ENCODE measurements at places on chromosomes 2 and 18. TPM values are rescaled to one million over a fixed set of nuclear protein-coding genes. Genes with fewer than 3 reads are reported as not detected.

IAH1 gene
- total RNA-seq = 32.4 TPM

UGT1A8 gene
- total RNA-seq = not detected

C1QL2 gene
- total RNA-seq = 0.83 TPM

LOXL3 gene
- 1.3 TPM for total RNA-seq

SOX11 gene
- total RNA-seq = 1.5 TPM

CCL20 gene
- not detected for total RNA-seq

SH3BP4 gene
- total RNA-seq = 23.3 TPM

TCF23 gene
- total RNA-seq = 0.35 TPM

LIPG gene
- 14.4 TPM for total RNA-seq

PGAP1 gene
- total RNA-seq = 35.6 TPM

- ATAC-seq = no peak
These were observed 879.8 kb downstream of the SOCS6 start for GRCh38 chr18:71168557-71169145.

- ATAC-seq = no peak
These were observed 94.8 kb upstream of the UXS1 start for GRCh38 chr2:106288873-106289272.

DNA sequence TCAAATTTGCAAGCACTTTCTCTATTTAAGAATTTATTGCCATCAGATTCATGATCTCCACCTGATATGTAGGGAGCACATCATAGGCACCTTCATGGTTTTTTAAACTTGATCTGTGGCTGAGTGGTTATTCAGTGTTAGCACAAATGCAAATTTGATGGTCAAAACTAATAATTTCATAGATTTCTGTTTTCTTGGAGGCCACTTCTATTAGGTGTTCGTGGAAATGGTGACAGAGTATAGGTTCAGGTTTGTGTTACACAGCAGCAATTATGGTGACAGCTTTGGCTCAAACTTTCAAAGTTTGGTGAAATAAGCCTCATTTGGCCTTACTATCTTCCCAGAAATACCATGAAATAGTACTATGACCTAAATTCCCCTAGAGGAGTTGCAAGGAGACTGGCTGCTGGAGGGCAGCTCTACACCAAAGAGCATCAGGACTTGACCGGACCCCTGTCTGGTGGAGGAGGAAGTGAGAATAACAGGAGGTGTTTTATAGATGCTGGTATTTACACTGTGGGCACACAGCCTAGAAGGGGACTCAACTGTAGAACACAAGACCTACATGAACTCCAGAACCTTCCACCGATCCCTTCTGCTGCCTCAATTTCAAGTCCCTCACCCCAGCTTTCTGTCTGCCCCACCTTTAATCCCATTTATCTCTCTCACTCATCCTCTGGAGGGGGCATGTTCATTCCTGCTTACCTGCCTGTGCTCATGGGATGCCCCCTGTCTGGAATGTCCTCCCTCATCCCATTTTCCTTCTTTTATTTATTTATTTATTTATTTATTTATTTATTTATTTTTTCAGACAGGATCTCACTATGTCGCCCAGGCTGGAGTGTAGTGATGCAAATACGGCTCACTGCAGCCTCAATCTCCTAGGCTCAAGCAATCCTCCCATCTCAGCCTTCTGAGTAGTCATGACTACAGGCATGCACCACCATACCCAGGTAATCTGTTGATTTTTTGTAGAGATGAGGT is 132.9 kb upstream of the SIX2 start:
- no peak for ATAC-seq

- ATAC-seq = no peak
These were observed 29.2 kb downstream of the KCNG3 start for GRCh38 chr2:42464631-42465030.

DNA sequence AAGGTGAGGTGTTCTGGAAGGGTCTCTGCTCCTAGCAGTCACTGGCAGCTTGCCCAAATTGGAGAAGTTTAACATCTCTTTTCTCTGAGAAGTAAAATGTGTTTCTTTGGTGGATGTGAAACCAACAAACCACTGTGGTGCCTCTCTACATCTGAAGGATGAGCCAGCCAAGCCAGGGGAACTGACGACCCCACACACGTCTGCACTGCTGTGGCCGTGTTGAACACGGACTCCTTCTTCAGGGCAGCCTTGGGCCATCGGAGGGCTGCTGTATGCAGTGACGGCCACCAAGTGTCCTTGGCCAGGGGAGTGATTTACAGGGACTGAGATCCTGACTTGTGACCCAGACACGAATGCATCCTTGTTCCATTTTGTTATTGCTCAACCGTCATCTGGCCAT is 207.8 kb downstream of the ACKR3 start:
- no peak for ATAC-seq

DNA sequence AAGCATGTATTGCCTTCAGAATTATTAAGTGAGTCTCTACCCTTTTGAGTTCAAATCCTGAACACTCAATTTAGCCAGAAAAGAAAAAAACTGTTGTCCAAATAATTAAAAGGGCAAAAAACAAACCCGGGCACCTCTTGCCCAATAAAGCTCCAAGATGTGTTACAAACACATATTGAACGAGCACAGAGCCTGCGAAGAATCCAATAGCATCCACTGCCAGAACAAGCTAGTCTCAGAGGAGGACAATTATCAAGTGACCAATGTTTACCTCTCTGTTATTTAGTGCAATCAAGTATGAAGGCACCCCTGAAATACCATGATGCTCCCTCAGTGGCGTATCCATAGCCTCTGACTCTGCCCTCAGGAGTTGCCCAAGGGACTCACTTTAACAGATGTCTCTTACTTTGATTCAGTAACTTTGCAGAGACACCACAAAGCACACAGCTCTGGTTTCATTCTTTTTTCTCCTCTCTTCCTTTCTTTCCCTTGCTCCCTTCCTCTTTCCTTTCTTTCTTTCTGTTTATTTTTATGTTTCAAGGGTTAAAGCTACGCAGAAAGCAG is 93.5 kb upstream of the SPATS2L start:
- no peak for ATAC-seq

DNA sequence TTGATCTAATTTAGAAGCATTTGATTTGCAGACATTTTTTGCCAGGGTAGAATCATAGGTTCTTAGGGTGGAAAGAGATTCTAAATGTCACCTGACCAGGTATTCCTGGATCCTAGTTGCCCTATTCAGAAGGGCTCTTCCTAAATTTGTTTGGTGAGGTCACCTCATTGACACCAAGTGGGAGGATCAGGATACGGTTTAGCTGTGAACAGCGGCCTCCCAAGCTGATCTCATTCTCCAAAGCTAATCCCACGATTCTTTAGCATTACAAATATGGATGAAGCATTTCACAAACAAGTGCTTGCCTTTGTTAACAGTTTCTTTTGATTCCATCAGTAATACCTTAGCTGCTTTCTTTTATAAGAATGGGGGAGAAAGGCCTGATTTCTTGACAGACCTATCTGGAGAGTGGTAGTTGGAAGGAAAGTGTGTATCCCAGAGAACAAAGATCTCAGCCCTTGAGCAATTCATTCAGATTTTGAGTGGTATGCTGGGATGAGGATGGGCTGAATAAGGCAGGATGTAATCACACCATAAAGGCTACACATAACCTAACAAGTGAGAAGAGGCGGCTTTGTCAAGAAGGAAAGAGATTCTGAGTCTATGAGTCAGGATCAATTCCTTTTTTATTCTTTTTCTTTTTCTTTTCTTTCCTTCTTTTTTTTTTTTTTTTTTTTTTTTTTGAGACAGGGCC is 16.6 kb downstream of the KCTD1 start:
- ATAC-seq = no peak

DNA sequence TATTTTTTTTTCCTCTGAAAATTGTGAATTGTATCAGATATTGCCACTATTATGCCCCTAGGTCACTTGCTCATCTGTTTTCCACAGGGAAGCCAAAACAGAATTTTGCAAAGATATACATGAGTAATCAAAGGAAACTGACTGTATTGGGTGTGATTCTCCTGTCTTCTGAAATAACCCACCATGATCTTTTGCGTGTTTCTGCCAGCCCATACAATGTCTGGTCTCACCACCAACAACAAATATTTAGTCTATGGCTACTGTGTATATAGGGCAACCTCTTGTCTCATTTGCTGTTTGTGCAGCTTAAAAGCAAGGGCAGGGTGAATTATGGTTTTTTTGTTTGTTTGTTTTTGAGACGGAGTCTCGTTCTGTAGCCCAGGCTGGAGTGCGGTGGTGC is 26.5 kb downstream of the EPAS1 start:
- ATAC-seq = no peak

GRCh38 chr2:37232131-37232933 is 874 bp downstream of the NDUFAF7 start:
- peak; percentile 25 for ATAC-seq

DNA sequence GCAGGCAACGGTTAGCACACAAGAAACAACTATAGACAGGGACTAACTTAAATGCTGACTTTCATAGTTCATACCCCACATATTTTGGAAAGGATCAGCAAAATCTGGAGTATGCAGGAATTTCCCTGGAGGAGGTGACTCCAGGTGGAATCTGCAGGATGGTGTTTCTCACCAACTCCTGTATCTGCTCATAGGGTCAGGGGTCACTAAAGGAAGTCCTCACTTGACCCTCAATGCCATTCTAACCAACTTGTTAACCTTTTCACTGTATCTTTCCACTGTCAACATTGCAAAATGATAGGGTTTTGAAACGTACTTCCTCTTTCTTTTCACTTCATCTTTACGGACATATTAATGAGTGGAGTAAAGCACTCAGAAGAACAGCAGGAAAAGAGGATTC is 207.0 kb upstream of the CXCR4 start:
- ATAC-seq = no peak

GRCh38 chr2:120712180-120712681 is 23.4 kb upstream of the GLI2 start:
- peak; percentile 67 for ATAC-seq

DNA sequence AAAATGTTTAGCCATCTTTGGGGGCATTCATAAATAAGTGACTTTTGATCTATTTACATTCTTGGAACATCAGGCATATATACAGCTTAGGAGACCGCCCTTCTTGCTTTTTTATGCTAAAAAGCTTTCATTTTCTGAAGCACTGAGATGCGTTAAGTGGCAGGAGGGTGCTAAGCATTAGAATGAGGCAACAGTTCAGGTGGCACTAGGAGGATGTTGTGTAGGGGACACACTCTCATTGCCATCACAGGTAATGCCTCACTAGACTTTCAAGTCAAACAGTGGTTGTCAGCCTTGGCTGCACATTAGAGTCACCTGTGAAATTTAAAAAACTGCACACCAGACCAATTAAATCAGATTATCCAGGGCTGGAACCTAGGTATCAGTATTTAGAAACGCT is 39.1 kb downstream of the EHBP1 start:
- no peak for ATAC-seq

DNA sequence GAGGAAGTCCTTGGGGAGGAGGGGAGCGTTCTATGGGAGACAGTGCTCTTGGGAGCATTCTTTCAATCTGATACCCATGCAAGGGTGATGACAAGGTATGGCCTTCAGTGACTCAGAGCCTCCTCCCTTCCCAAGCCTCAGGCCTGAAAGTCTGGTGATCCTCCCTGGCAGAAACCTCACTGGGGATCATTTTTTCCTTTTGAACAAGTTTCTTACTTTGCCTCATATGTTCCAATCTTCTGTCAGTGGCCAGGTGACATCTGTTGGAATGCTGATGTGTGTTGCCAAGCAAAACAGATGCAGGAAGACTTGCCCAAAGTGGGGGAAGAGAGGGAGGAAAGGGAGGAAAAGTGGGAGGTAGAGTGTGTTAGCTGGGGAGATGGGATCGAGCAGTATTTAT is 224.8 kb downstream of the NEDD4L start:
- ATAC-seq = no peak

DNA sequence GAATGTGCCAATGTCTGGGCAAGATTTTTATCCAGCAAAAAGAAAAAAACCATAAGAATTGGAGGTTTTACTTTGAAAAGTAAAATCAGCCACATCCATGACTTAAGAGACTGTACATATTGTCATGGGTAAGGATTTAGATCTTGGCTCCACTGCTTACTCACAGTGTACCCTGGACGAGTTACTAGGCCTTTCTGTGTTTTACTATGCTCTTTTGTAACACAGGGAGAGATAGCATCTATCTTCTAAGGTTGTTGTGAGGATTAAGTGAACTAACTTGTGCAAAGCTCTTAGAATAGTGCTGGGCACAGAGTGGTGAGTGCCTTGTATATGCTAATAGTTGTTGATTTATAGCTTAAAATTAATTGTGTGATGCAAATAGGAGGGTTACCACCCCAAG is 255.9 kb downstream of the NEDD4L start:
- ATAC-seq = no peak

DNA sequence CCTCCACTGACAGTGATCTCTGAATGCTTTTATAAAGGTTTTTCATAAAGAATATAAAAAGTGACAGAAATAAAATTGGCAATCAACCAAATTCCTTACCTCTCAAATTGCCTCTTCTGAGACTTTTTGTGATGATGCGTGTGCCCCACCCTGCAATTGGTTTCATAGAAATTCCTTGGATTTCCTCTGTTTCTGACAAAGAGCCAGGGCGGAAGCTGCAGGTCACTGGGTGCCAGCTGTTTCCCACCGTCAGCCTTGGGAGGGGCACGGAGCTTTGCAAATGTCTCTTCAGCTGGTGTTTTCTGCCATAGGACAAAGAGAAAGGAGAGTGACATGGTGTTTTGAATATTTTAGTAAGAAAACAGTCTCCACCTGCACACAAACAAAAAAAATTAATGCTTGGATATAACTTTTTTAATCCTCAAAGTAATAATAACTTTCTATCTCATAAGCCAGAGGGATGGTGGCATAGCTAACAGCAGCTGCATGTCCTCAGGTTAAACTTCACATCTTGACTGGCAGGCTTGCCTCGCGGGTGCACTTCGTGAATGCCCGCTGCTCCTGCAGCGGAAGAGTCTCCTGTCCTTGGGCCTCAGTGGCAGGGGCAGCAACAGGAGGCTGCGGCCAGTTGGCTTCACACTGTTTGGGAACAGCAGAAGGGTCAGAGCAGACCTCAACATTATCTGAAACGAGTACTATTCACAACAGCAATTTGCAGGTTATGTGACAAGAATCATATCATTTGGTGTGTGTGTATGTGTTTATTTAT is 24.7 kb downstream of the AGAP1 start:
- no peak for ATAC-seq

GRCh38 chr18:28019425-28020108 is 157.4 kb downstream of the CDH2 start:
- ATAC-seq = no peak

GRCh38 chr2:45193581-45193980 is 184.3 kb upstream of the SIX2 start:
- ATAC-seq = no peak

DNA sequence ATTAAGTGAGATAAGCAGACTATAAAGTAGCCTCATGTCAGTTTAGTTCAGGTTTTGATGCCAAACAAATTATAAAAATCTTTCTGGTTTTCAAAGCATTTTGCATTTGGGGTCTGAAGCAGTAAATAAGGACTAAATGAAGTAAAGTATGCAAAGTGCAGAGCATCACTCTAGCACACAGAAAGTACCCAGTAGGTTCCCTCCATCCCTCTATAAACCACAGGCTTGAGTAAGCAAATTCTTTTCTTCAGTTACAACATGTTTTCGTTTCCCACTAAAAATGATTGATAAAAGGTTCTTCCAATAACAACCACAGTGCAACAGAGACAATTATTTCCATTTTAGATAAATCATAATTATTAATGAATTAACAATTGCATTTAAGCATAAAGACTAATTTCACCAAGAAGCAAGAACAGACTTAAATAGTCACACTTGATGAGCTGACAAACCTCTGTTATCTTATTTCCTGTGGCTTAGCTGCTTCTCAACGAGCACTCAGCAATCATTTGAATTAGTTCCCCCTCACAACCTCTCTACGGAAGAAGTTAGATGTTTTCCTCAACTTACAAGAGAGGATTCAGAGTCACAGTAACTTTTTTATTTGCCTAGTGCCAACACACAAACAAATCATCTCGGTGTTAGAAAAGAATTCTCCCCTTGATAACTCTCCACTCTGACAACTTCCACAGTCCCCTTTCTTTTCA is 249.8 kb downstream of the NBAS start:
- ATAC-seq = no peak

- peak; percentile 84 for ATAC-seq
These were observed at the start of gene BOK for GRCh38 chr2:241558532-241559322. TSS of gene BOK (plus strand) at chr2:241558745. CDS start at chr2:241559484, 739 bp downstream.

Data from motor neuron (in vitro differentiated cells).